ENCODE measurements at places on chromosomes 11 and 22.
A peak's percentile ranks its signal among the peaks of the same experiment; 100 is the strongest.

DNA sequence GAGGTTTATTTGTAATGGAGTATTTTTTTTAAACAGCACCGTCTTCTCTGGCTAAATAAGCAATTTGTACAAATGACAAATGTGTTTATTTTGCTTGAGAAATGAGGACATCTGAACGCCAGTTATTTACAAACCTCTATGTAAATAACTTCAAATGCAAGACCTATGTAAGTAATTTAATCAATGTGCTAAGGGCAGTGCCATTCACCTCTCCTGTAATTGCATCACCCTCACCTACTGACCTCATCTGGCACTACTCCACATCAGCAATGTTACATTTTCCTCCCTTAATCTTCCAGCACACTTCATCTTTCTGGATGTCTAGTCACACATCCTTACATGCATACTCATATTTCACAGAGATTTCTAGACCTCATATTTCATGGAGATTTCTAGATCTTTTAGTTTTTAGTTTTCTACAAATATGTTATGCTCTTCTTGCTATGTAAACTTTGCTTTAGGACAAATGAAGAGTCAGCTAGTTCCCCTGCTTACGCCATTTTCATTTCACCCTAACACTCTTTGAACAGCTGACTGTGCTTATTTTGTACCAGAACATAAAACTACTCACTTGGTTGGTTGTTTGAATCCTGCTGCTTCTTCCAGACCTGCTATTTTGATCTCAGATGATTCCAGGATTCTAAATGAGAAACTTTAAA lies 238.6 kb downstream of the GRM5 start:
- DNase-seq, result no peak

GRCh38 chr11:29321293-29322132 lies 695.3 kb downstream of the KCNA4 start:
- DNase-seq, result no peak

DNA sequence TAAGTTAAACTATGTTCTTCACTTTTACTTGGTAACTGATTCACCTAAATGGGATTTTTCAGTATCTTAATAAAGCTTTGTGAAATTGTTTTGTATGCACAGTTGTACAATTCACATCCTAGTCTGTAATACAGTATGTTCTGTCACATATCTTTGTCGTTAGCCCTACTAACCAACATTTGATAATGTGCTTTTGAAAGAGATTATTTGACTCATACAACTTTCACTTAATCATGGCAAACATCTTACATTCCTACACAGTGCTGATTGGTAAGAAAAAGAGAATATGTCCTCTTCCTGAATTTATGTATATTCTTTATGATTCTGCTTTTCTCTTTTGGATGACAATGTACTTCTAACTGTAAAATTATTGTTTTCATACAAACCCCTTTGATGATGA lies 234.5 kb downstream of the METTL15 start:
- no peak for DNase-seq

DNA sequence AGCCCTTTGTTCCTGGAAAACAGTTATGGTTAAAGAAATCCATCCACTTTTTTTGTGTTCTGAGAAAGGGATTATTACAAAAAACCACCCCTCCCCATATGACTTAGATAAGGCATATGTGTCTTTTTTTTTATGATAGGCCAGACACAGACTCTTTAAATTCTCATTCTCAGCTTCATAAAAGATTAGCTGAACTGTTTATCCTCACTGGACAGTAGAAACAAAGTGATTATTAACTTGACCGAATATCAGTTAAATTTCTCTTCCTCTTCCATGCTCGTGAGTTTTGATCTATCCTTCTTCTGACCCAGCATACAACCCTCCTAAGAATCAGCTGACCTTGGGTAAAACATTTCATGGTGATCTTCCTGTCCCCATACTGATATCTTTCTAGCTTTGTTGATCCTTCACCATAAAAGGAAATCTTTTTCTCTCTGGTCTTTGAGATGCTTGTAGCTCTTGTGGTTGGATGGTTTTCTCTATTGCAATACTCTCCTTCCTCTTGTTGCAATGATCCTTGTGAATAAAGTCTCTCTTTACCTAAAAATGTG lies 26.2 kb downstream of the OR2AG2 start:
- no peak for DNase-seq

DNA sequence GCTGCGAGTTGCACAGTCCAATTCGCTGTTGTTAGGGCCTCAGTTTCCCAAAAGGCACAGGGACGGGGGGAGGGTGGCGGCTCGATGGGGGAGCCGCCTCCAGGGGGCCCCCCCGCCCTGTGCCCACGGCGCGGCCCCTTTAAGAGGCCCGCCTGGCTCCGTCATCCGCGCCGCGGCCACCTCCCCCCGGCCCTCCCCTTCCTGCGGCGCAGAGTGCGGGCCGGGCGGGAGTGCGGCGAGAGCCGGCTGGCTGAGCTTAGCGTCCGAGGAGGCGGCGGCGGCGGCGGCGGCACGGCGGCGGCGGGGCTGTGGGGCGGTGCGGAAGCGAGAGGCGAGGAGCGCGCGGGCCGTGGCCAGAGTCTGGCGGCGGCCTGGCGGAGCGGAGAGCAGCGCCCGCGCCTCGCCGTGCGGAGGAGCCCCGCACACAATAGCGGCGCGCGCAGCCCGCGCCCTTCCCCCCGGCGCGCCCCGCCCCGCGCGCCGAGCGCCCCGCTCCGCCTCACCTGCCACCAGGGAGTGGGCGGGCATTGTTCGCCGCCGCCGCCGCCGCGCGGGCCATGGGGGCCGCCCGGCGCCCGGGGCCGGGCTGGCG lies at the start of gene BCR:
BCR (plus strand) TSS at position 209 of the 592 bp plus-strand sequence. CDS start 452 bp downstream, outside the sequence.
- peak; percentile 20 for DNase-seq

DNA sequence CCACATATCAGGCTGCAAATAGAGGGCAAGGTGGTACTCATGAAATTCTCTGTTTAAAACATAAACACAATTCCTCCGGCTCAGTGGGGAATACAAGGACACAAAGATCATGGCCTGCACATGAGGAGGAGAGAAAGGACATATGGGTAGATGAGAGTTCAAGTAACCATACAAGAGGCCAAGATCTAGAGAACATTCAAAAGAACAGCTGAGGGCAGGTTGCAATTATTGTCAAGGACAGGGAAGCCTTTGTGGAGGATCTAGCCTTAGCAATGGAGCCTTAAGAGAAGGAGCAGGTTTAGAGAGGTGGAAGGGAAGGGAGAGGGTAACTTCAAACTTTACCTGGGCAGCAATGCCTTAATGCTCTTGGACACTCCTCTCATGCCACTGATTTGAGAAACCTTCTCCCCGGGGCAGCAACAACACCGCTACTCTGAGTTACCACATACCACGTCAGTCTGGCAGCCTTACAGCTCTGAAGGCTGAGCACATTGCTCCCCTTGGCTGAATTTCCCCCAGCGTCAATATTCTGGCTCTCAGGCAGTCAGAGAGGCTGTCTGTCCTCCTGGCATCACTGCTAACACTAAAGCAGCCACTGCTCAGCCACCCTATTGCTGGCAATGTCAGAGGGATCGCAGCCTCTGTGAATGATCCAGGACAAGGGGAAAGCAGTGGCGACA lies 55.5 kb downstream of the CLPB start:
- DNase-seq, result no peak

- no peak for DNase-seq
Observed at GRCh38 chr11:119473226-119473625, 50.3 kb upstream of the THY1 start.

DNA sequence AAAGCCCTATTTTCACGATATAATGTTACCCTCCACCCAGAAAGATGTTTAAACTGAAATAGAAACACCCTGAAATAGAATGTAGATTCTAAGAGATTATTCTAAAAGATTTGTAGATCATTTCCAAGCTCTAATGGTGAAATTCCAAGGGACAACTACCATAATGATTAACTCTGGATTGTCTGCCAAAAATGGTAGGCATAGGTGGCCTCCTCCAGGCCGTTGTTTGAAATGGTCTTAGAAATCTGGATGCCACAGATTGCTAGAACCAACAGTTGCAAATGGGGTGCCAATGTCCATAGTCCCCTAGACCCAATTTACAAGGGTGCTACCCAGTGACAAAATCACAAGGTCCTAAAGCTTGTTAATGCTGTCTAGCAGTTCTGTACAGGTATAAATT lies 6.7 kb upstream of the SLC6A5 start:
- DNase-seq, result no peak

DNA sequence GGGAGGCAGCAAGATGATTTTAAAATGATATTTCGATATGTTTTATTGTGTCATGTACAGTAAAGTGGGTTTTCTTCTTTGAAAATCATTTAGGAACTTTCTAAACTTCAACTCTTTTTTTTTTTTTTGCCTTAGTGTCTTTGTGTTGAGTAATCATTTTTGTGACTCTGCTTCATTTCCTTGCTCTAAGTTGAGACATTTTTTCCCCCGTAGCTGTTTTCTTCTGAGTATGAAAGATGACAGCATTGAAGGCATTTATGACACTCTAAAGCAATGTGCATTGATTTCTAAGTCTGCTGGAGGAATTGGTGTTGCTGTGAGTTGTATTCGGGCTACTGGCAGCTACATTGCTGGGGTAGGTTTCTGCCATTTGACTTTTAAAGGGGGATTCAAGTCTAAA lies 23.5 kb downstream of the RRM1 start:
- no peak for DNase-seq

- DNase-seq, result no peak
Observed at GRCh38 chr22:36528341-36528740, 625 bp downstream of the EIF3D start.

DNA sequence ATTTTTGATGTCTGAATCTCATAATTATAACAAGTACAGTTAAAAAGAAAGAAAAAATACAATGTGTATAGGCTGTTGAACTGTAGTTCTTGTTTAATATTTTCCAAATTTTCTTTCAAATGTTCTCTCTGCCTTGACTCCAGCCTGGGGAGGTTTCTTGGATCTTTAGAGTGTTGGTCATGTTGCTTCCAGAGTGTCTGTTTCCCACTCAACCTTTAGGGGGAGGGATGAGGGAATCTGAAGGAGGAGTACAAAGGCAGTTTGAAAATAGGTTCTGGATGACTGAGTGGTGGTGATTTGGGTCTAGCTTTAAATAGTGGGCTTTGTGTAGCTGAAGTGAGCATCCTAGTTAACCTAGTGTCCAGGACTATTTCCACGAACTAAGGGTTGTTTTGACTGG lies 2.0 kb downstream of the CTNND1 start:
- DNase-seq, result no peak

- no peak for DNase-seq
Observed at GRCh38 chr22:22371031-22371541, 126.5 kb downstream of the VPREB1 start.

DNA sequence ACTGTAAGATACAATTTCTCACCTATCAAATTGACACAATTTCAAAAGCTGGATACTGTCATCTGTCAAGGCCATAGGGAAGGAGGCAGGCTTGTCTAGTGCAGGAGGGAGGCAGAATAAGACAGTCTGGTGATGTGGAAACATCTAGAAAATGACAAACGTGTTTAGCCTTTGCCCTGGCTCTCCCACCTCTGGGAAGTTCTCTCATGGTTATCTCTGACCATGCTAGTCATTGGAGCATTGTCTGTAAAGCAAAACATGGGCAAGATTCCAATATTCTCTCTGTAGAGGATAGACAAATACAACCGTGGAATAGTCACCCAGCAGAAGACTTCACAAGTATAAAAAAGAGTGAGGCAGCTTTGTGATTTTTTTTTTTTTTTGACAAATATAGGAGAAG lies 9.1 kb upstream of the SERHL2 start:
- no peak for DNase-seq

DNA sequence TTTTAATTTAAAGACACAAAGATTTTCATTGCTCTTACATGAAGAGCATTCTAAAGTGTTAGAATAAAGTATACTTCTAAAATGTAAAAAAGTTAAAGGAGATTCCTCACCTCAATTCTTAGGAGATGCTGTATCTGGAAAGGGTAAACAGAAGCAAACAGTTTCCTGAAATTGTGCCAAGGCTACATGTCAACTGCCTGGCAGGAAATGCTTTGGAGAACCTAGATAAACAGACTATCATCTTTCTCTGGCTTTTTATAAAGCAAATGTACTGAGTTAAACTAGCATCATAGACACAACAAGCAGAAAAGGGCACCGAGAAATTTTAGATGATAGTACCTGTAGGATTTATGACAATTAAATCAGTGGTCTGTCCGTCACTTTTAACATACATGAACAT lies 24.7 kb upstream of the AKIP1 start:
- DNase-seq, result no peak

DNA sequence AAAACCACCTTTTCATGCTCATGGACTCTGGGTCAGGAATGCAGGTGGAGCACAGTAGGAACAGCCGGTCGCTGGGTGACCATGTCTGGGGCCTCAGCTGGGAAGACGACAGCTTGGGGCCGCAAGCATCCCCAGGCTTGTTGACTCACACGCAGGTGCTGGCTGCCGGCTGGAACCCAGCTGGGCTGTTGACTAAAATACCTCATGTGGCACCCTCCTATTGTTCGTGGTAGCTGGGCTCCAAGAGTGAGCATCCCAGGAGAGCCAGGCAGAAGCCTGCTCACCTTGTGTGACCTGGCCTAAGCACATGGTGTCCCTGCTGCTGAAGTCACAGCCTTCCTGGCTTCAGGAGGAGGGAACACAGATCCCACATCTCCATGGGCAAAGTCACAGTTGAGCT lies 9.4 kb downstream of the DPP3 start:
- no peak for DNase-seq

DNA sequence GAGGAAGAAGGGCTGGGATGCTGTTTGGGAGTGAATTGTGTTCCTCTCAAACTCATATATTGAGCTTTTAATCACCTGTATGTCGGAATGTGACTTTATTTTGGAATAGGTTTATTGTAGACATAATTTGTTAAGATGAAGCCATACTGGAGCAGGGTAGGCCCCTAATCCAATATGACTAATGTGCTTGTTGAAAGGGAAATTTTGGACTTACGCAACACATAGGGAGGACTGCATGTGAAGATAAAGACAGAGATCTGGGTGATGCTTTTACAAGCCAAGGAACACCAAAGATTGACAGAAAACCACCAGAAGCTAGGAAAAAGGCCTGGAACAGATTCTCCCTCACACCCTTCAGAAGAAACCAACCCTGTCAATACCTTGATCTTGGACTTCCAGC lies 43.2 kb upstream of the OVCH2 start:
- DNase-seq, result no peak

GRCh38 chr11:80559942-80560341 lies 1119.1 kb upstream of the TENM4 start:
- no peak for DNase-seq

GRCh38 chr11:36358436-36358835 lies 62.3 kb downstream of the PRR5L start:
- DNase-seq, result no peak

- peak; percentile 6 for DNase-seq
Observed at GRCh38 chr11:124174001-124174583, 9.1 kb upstream of the OR10D3 start.

GRCh38 chr11:112223121-112223520 lies 3.1 kb upstream of the PTS start:
- DNase-seq, result no peak

- no peak for DNase-seq
Observed at GRCh38 chr11:33438301-33438700, 181.1 kb downstream of the HIPK3 start.

- no peak for DNase-seq
Observed at GRCh38 chr11:25961539-25961938, 370.4 kb upstream of the ANO3 start.

All from fibroblast of skin of left biceps (primary cell).